ENCODE measurements at places on chromosomes 3 and 15. TPM values are rescaled to one million over a fixed set of nuclear protein-coding genes. Genes with fewer than 3 reads are reported as not detected.

- no peaks in the 10 kb centered on the region for H3K36me3 ChIP-seq
- no peak overlapping the region for H3K27ac ChIP-seq
- H3K4me1 ChIP-seq = peaks cover 11% of the 10 kb centered on the region
- H3K4me3 ChIP-seq = no peak overlapping the region
- no peak for DNase-seq
Measured at GRCh38 chr3:56928379-56929068, 126.8 kb upstream of the ARHGEF3 start.

Gene C15orf39
- 72.1 TPM for total RNA-seq

GRCh38 chr3:168417016-168417415 lies 321.3 kb upstream of the GOLIM4 start:
- H3K27ac ChIP-seq = no peak overlapping the region
- H3K4me1 ChIP-seq = no peaks in the 10 kb centered on the region
- no peaks in the 10 kb centered on the region for H3K36me3 ChIP-seq
- H3K4me3 ChIP-seq = no peak overlapping the region

DNA sequence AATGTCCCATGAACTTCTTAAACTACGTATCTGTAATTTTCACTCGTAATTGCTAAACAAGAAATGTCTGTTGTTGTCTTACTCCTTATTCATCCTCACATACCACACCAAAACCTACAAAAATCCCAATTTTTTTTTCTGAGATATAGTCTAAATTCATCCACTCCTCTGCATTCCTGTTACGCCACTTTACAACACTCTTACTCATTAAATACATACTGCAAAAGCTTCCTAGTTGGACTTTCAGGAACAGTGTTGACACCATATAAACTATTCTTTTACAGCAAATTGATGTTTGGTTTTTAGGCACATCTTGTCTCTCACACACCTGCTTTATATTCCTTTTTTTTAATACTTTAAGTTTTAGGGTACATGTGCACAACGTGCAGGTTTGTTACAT lies 934.9 kb upstream of the CADM2 start:
- no peak overlapping the region for H3K27ac ChIP-seq
- H3K4me1 ChIP-seq = no peaks in the 10 kb centered on the region
- H3K27me3 ChIP-seq = no peaks in the 10 kb centered on the region
- no peak for DNase-seq

Gene NAA50
- 116 TPM for total RNA-seq

Gene STT3B
- 79.2 TPM for total RNA-seq

DNA sequence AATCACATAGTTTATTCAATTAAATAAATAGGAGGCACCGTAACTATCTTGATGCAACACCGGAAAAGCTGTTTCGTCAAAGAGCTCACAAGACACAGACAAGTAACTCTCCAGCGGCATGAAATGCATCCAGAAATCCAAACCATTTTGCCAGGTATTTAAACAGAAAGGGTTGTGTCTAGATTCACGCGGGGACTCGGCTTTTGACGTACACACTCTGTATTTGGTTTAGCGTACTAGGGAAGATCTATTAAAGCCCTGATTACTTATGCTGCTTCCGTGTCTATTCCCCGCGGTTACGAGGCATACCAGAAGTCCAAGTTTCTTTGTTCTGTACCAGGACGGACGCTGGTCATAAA lies 718 bp downstream of the BNIP2 start:
- DNase-seq = no peak
- peaks cover 43% of the 10 kb centered on the region for H3K4me1 ChIP-seq
- no peaks in the 10 kb centered on the region for H3K27me3 ChIP-seq
- peak overlapping the region; percentile 66 for H3K4me3 ChIP-seq
- H3K27ac ChIP-seq = peak overlapping the region; percentile 93
- no peaks in the 10 kb centered on the region for H3K36me3 ChIP-seq

Gene MORC1
- not detected for total RNA-seq

Gene WDR72
- not detected for total RNA-seq

Gene MST1
- 15.7 TPM for total RNA-seq

DNA sequence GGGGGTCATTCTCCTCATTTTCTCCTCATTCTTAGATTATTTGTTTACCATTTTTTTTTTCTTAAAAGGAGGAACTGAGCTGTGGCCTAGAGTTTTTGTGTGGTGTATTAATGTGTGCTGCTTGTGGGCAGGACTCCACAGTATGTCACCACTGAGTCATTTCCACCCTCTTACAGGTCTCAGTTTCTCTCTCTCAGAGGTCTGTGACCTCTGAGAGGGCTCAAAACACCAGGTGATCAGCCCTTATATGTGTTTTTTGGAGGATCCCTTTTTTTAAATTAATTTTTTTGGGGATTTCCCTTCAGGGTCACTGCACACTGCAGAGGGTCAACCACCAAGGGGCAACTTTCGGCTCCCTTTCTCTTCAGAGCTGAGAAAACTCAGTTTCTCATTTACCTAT lies 166.4 kb downstream of the SUCNR1 start:
- no peaks in the 10 kb centered on the region for H3K4me1 ChIP-seq
- no peaks in the 10 kb centered on the region for H3K27me3 ChIP-seq
- no peak for DNase-seq

- H3K4me1 ChIP-seq = no peaks in the 10 kb centered on the region
- no peak overlapping the region for H3K4me3 ChIP-seq
Measured at GRCh38 chr3:119834754-119835370, 53.0 kb downstream of the NR1I2 start.

DNA sequence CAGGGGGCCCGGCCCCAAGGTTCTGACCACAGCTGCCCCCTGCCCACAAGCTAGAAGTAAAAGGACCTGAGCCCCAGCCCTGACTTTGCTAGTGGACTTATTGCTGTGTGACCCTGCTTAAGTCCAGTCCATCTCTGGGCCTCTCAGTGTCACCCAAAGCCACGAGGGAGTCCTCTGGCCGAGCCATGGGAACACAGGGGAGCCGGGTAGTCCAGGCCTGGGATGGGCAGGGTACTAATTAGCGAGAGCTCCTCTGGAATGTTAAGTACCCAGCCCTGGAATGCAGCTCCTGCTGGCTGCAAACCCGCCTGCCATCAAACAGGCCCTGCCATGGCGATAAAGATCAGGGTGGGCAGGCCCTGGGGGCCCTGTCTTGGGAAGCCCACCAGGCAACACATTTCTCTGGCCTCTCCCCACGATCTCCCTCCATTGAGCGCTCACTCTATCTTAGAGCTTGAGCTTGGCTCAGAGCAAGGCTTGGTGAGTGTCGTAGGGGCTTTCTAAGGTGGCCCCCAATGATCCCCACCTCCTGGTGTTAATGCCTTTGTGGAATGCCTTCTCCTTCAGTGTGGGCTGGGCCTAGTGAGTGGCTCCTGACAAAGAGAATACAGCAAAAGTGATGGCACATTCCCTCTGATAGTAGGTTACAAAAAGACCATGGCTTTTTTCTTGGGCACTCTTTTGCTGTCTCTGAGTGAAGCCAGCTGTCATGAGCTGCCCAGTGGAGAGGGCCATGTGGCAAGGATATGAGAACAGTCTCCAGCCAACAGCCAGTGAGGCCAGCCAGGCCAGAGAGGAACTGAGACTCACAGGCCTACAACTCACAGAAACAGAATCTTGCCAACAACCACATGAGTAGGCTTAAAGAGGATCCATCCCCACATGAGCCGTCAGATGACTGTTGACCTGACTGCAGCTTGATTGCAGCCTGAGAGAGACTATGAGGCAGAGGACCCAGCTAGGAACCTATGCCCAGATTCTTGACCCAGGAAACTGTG lies 133.1 kb downstream of the SMAD6 start:
- peaks cover 44% of the 10 kb centered on the region for H3K4me1 ChIP-seq
- no peak overlapping the region for H3K27ac ChIP-seq

- H3K36me3 ChIP-seq = no peaks in the 10 kb centered on the region
- no peaks in the 10 kb centered on the region for H3K27me3 ChIP-seq
- no peak overlapping the region for H3K4me3 ChIP-seq
- H3K4me1 ChIP-seq = no peaks in the 10 kb centered on the region
Measured at GRCh38 chr3:103393395-103394186, 958.8 kb downstream of the ZPLD1 start.

DNA sequence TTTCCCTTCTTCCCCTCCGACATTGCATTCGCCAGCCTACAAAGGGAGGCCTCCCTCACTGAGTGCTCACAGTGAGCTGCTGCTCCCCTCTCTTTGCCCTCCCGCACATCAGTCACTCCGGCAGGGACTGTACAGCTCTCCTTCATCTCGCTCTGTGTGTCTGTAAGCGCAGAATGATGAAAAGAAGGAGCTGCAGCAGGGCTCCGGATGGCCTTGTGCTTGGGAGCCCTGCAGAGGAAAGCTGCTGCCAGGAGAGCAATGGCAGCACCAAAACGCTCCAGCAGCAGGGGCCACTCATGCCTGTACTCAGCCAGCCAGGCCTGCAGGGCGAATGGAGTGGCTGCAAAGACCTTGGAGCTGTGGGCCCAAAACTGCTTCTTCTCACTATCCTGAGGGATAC lies 107.0 kb upstream of the NSMCE3 start:
- DNase-seq = no peak
- no peak overlapping the region for H3K27ac ChIP-seq
- H3K27me3 ChIP-seq = no peaks in the 10 kb centered on the region
- H3K4me3 ChIP-seq = no peak overlapping the region
- no peaks in the 10 kb centered on the region for H3K4me1 ChIP-seq
- no peaks in the 10 kb centered on the region for H3K36me3 ChIP-seq

DNA sequence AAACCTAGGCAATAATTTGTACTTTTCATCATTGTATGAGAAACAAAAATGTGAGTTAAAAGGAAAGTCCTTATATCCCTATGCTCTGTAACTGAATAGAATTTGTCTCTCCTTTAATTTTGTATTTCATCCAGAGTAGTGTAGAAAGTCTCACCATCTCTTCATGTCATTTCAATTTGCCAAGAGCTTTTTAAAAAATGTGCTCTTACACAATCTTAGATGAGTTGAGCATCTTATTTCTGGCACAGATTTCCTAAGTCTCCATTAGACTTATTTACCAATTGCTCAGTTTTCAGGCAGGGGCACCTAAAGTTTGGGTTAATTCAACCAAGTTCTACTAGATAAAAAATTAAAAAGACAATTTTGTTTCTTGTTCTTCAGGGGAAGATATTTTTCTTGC lies 201.5 kb upstream of the RBMS3 start:
- H3K27me3 ChIP-seq = no peaks in the 10 kb centered on the region
- no peaks in the 10 kb centered on the region for H3K36me3 ChIP-seq
- no peak overlapping the region for H3K27ac ChIP-seq
- H3K4me3 ChIP-seq = no peak overlapping the region

DNA sequence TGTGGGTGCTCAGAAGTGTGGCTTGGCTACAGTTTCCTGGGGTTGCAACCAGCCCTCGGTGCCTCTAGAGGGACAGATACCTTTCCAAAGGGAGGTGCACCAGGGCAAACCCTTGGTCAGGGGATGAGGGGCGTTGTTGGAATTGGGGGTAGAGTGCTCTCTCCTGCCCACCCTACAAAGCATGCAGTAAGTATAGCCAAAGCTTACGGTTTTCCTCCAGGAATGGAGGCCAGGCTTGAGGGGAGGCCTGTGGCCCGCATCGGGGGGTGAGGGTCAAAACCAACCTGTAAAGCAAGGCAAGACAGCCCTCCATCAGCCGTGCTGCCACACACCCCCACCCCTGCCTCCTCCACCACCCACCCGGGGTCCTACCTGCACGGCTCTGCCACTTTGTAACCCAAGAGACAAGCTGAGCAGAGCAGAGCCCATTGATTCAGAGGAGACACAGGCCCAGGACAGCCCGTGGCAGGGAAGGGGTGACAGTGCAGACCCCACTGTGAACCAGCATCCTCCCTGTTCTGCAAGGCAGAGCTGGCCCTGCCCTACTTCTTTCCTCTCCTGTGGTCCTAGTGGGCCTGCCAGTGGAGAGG lies 41.5 kb downstream of the TLE3 start:
- no peaks in the 10 kb centered on the region for H3K4me1 ChIP-seq
- no peak overlapping the region for H3K4me3 ChIP-seq
- DNase-seq = no peak
- H3K27me3 ChIP-seq = no peaks in the 10 kb centered on the region
- no peak overlapping the region for H3K27ac ChIP-seq

Gene DISP2
- 0.71 TPM for total RNA-seq

DNA sequence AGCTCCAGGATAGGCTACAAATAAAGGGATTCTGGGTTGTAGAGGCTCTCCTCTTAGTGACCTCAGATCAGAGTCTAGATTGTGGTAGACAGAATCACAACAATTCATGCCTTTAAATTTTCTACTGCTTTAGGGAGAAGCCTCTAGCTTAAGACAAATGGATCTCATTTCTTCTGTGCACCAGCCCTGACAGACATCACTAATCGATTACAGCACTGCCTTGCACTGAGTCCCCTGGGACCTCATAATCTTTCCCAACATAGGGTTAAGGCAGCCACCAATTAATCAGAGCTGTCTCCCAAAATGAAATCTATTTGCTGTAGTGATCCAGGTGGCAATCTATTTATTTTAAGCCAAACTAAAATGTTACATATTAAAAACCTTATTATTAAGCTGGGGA lies 436.5 kb upstream of the WNT5A start:
- H3K27me3 ChIP-seq = no peaks in the 10 kb centered on the region
- no peak overlapping the region for H3K4me3 ChIP-seq
- H3K36me3 ChIP-seq = no peaks in the 10 kb centered on the region

GRCh38 chr15:66078196-66078928 lies 175.2 kb downstream of the MEGF11 start:
- DNase-seq = no peak
- no peaks in the 10 kb centered on the region for H3K36me3 ChIP-seq
- no peak overlapping the region for H3K27ac ChIP-seq
- H3K4me3 ChIP-seq = no peak overlapping the region
- no peaks in the 10 kb centered on the region for H3K4me1 ChIP-seq
- no peaks in the 10 kb centered on the region for H3K27me3 ChIP-seq

GRCh38 chr3:151923901-151924300 lies 50.5 kb downstream of the SUCNR1 start:
- no peak overlapping the region for H3K27ac ChIP-seq
- no peak overlapping the region for H3K4me3 ChIP-seq
- no peaks in the 10 kb centered on the region for H3K36me3 ChIP-seq
- no peaks in the 10 kb centered on the region for H3K27me3 ChIP-seq
- no peak for DNase-seq

DNA sequence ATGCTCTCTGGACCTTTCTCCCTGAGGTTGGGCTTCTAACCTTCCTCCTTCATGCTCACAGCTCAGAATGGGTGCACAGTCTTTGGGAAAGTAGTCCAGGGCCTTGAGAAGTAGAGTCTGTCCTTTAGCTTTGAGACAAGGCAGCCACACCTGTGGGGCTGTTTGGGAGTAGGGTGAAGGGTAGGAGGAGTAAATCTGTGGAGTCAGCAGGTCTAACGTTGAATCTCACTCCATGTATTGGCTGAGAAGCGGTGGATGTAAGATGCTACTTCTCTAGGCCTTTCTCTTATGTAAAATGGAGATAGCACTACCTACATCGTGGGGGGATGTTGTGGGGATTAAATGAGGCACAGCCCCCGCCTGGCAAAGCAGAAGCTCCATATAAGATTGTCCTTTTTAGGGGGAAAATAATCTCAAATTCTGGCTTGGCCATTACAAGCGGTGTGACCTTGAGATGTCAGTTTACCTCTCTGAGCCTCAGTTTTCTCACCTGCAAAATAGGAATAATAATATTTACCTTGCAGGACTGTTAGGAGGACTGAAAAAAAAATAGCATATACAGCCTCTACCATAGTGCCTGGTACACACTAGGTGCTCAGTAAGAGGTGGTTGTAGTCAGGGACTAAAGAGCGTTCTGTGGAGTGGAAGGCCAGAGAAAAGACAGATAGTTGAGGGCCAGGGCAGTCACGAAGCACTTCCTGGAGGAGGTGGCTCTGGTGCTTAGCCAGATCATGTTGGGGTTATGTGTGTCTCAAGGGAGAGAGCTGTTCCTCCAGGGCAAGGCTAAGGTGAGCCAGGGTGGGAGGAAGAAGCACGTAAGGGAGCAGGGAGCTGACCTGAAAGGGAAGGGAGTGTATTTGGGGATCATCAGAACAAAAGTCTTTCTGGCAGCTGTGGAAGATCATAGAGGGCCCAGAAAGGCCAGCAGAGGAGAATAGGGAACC lies 82.8 kb upstream of the MRPS22 start:
- H3K4me1 ChIP-seq = no peaks in the 10 kb centered on the region
- no peak overlapping the region for H3K27ac ChIP-seq
- H3K4me3 ChIP-seq = no peak overlapping the region
- no peak for DNase-seq
- no peaks in the 10 kb centered on the region for H3K36me3 ChIP-seq

Measured in B cell (primary cell).